ENCODE measurements at places on chromosomes 5 and 9.

GRCh38 chr9:129835860-129836223, 584 bp downstream of the USP20 start:
- peak; percentile 85 for DNase-seq

GRCh38 chr5:180137401-180138213, 66.0 kb upstream of the RNF130 start:
- DNase-seq = no peak

DNA sequence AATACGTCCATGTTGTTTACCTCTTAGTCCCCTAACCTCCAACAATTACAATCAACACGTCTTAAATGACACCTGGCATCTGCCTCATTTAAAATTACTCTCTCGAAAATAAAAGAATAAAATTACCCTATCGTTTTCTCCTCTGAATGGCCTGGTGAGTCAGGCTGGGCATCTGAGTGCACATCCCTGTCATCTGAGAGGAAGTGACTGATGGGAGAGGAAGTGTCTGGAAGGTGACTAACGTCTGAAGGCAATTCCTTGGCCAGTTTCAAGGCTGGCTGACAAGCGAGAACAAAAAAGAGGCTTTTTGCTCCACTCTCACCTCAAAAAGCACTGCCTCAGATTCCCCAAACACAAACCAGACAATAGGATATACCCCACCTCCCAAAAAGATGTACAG, 57.7 kb downstream of the MAPKAP1 start:
- no peak for DNase-seq

DNA sequence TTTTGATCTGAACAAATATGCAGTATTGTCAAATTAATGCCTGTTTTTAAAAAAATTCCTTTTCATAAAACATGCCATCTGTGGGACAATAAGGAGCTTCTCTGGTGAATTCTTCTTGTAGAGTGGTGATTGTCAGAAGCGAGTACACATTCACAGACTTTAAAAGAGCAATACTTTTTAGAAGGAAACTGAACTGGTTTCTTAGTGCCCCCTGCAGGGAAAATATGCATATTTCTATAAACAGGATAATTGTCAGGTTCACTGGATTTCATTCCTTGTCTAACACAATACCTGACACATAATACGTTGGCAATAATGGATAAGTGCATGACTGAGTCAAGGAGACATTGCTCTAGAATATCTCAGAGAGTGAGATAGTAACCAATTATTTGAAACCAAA, 133.7 kb downstream of the KIF4B start:
- no peak for DNase-seq

DNA sequence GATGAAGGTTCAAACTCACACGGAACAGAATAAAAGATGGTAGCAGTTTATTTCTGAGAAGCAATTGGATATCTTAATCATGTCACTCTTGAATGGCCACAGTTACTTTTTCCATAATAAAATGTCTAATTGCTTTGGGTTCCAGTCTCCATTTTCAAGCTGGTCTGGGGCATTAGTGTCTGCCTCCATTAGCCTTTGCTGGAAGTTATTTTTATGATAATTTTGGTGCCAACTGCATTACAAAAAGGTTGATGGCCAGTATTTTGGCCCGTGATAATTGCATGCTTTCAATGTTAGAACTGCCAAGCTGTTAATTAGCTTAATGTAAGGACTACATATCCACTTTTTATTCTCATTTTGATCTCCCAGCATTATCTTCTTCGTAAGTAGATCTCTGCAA, 165.9 kb downstream of the SMC2 start:
- no peak for DNase-seq

DNA sequence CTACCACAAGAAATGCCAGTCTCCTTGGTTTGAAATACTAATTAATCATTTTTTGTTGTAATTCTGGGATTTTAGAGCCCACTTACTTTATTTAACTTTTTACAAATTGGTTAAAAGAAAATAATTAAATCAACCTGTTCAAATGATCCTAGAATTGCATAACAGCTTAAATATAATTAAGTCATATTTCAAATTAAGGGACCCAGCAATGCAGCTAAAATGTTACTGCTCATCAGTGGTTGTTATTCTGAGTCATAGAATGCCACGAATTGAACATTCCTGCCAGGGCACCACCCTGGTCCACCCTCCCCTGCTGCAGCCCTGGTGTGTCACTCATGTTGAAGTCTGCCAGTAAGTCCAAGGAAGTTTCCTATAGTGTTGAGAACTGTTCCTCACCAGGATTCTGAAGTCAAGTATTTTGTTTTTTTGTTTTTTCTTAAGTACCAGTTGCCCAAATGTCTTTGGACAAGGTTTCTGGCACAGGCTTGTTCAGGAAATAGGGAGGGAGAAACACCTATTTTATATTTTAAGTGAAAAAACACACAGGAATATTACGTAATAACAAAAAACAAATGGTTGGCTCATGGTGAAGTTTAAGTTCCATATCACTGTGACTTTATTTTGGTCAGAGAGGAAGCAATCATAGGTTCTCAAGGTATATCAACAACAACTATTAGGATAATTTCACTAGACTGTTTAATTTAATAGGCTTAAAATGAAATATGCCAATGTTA, 4.3 kb upstream of the ITGA1 start:
- no peak for DNase-seq

GRCh38 chr5:171418982-171419687, at the start of gene FGF18:
Gene FGF18, plus strand, starts transcription at chr5:171419647. Its CDS starts 553 bp downstream, at chr5:171420200.
- peak; percentile 91 for DNase-seq

- no peak for DNase-seq
Observed at GRCh38 chr9:107489144-107489673, 360 bp downstream of the KLF4 start.

- no peak for DNase-seq
Observed at GRCh38 chr9:90393365-90394152, 249.1 kb downstream of the DIRAS2 start.

- no peak for DNase-seq
Observed at GRCh38 chr5:666816-667498, 26.2 kb downstream of the TPPP start.

DNA sequence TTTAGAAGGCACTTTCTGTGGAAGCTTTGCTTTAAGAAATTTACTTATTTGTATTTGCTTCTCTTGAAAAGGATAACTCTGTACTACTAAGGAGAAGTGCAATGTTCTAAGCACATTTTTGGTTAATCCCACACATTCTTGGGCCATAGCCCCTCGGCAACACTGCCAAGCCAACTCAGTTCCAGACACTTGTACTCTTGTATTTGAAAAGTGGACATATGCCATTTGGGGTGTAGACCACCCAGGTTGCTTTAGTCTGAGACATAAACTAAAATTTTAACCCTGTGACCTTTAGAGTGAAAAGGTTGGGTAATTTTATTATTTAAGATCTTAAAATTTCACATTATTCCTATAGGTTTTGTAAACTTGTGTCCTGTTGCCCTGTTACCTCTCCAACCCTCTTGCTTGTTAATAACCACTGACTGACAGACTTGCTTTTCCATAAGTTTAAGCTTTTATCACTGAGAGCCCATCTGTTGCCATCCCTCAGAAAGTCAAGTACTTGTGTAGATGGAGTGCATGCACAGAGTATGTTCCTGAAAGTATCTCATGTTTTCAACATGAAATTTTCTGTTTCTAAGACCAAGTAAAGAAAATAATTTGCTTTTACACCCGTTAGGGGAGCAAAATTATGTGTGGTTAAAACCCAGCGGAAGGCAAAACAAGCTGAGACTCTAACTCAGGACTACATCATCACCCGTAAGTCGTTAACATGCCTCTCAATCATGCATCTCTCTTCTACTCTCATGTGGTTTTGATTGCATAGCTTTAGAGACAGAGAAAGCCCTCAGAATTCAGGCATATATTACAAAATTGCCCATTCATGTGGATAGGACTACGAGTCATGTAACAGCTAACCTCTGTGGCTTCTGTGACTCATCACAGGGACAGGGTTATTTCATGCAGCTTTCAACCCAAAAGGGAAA, 117.3 kb downstream of the GDNF start:
- no peak for DNase-seq

GRCh38 chr9:8940650-8941049, 1141.1 kb upstream of the DMAC1 start:
- DNase-seq = no peak

DNA sequence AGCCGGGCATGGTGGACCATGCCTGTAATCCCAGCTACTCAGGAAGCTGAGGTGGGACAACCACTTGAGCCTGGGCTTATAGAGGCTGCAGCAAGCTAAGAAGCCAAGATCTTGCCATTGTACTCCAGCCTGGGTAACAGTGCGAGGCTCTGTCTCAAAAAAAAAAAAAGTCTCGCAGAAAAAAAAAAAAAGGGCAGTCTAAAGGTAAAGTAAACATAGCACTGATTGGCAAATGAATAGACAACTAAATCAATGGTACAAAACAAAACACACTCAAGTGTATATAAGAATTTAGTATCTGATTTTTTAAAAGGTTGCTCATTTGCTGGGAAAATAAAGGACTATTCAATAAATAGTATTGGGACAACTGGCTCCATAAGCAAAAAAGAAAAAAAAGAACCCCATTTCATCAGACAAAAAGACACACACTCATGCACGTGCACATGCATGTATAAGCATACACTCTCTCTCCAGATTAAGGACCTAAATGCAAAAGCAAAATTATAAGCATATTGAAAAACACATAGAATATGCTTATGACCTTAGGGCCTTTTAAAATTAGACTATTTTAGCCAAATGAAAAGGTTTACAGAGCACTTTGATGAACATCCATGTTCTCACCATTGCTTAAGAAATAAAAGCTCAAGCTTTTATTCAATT, 5.7 kb downstream of the IL6ST start:
- no peak for DNase-seq

GRCh38 chr9:116674210-116674980, 12.7 kb upstream of the TRIM32 start:
- no peak for DNase-seq

- peak; percentile 23 for DNase-seq
Observed at GRCh38 chr5:154242442-154242841, 51.9 kb downstream of the GALNT10 start.

GRCh38 chr5:178338750-178339144, 106.1 kb upstream of the PHYKPL start:
- DNase-seq = no peak

DNA sequence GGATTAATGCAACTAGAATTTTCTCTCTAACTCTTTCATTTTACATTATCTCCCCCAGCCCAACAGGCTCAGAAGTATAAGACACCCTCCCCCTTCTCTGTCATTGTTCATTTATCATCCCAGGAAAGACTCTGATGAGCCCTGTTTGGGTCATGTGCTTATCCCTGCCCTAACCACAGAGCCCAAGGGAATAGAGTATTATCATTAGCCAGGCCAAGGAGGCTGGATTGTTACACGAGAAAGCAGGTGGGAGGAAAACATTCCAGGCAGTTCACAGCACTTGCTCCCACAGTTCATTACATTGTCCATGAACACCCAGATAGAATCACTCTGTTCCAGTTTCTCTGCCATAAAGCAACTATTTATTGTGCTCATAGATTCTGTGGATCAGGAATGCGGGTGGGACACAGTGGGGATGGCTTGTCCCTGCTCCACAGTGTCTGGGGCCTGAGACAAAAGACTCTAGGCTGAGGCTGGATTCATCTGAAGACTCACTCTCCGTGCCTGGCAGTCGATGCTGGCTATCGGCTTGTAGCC, 59.5 kb upstream of the TMEM215 start:
- peak; percentile 11 for DNase-seq

GRCh38 chr9:6498982-6499381, 86.0 kb downstream of the UHRF2 start:
- DNase-seq = no peak

DNA sequence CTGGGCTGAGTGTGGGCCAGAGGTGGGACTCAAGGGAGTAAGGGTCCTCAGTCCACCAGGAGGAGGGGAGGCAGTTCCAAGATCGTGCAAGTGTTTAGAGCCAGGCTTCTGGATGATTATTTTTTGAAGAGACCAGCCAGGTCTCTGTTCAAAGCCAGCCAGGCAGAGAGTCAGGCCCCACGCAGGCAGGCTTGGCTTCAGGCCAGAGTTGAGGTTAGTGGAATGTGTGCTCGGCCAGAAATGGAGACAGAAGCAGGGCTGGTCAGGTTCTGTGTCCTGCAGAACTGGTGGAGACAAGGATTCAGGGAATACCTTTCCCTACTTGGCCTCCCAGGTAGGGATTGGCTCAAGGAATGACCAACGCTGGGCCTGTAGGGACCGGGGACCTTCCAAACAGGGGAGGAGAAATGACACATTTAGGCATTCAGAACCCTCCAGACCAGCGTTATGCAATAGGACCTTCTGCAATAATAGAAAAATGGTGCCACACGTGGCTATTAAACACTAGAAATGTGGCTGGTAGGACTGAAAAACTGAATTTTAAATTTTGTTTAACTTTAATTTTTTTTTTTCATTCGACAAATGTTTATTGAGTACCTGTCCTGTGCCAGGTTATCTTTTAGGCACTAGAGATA, 106.2 kb downstream of the CMYA5 start:
- no peak for DNase-seq

GRCh38 chr5:57577432-57578175, 95.0 kb upstream of the ACTBL2 start:
- no peak for DNase-seq

DNA sequence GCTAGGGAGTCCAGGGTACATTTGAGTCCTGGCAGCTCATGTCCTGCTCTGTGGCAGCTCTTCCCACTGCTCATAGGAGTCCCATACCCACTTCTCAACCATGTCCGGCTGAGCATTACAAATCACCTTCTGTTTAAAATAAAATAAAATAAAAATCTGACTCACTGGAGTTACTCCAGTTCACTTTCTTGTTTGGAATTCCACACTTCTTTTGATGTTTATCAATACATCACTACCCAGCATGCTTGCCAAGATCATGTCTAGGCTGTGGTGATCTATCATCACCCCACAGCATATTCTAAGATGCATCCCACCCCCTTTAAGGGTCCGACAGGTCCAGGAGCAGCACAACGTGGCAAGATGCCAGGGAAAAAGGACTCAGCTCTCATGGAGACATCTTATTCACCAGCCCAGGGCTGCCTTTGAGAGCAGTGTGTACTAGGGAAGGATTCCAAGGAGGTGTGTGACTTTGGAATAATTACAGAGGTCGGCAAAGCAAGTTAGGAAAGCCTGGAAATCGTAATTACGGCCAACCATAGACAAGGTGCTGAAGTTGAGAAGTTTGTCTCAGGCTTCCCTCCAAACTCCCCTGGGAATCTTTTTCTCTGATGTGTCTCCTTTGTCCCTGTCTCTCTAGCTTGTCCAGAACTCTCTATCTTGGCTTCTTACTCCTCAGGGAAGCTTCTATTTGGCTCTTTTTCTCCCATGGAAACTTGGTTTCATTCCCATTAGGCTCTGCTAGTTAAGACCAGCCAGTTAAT, 111.4 kb upstream of the SLC1A3 start:
- DNase-seq = no peak

DNA sequence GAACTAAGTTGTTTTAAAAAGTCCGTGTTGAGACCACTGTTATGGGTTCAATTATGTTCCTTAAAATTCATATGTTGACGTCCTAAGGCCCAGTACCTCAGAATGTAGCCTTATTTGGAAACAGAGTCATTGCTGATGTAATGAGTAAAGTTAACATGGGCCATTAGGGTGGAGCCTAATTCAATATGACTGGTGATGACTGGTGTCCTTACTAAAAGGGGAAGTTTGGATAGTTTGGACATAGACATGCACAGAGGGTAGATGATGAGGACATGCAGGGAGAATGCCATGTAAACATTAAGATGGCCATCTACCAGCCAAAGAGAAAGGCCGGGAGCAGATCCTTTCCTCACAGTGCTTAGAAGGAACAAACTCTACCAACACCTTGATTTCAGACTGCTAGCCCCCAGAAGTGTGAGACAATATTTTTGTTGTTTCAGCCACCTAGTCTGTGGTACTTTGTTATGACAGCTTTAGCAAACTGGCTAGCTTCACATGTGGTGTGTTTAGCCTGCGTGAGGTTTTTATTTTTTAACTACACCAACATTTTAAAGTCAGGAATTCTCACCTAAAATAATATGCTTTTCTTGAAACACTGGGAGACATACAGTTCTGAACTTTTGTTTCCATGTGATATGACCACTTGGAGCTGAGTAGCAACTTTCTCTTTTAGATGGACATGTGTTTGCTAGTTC, 135.3 kb downstream of the YIPF5 start:
- no peak for DNase-seq

All from neural progenitor cell (in vitro differentiated cells).